ENCODE measurements at places on chromosomes 2 and 18.

DNA sequence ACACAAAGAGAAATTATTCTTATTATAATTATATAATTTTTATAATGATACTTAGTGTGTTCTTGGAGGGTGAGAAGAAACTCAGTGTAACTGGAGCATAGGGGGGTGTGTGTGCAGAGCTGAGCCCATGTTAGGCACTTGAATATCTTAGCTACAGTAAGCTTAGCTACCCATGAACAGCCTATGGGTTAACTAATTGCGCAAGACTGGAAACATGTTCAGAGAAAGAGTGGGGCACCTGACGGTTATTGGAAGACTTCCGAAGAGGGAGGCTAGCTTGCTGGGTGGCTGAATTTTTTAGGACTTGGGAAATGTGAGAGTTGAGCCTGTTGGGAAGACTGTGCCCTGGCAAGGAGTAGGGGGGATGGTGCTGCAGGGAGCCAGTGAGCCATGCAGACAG is 229.2 kb downstream of the SLC4A3 start:
- DNase-seq, result no peak

DNA sequence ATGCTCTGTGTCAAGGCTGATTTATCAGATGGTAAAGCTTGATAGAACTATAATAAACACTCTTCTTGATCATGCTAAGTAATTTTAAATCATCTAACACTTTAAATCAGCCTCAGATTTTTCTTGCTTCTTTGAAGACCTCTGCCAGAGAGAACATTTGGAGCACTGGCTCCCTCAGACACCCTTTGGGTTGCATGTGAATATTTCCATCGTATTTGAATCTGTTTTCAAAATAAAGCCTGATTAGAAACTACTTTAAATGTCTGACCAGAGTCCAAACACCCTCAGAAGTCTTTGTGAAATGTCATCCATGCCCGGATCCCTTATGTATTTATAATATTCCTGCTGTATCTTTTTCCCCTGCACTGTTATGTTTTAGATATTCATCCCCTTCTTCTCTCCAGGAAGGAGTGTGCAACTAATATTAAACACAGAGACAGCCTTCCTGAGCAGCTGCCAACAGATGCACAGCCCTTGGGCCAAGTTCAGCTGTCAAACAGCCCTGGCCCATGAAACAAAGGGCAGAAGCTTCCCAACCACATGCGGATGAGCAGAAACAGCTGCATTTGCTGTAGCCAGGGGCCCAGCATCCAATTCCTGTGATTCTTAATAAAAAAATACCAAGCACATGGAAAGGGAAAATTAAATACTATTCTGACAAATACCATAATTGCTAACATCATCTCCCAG is 46.5 kb downstream of the DPP10 start:
- DNase-seq, result no peak

DNA sequence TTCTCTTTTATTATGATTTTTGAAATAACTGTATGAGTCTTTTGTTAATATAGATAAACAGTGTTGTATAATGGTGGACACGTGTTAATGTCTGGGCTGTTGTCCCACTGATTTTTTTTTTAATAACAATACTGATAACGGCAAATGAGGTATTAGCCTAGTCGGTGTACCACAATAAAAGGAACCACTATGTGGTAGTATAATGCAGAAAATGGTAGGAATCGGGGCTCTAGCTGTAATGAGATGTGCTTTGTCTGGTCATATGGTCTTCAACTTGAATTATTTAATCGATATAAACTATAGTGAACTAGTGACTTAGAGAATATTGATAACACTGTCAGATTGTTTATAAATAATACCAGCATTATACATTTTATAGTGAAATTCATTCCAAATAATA is 517.9 kb upstream of the SPHKAP start:
- no peak for DNase-seq

- no peak for DNase-seq
Measured at GRCh38 chr2:79850912-79851311, 338.1 kb downstream of the CTNNA2 start.

- DNase-seq, result no peak
Measured at GRCh38 chr2:120578576-120579352, 156.9 kb upstream of the GLI2 start.

DNA sequence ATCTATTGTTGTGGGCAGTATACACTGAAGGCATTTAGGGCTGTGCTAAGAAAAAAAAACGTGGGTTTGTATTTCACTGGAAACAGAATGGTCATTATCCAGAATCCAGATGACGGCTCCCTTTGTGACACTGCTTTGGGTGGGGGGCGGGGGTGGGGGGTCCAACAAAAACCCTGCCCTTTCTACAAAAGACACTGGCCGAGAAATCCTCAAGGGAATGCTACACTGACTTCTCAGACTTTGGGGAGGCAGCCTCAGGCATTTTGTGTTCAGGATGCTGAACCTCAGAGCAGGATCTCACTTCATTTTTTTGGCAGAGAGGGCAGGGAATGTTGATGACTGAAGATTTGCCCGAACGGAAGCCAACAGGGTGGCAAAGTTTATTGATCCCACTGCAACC is 417.1 kb downstream of the HRH4 start:
- DNase-seq, result no peak

DNA sequence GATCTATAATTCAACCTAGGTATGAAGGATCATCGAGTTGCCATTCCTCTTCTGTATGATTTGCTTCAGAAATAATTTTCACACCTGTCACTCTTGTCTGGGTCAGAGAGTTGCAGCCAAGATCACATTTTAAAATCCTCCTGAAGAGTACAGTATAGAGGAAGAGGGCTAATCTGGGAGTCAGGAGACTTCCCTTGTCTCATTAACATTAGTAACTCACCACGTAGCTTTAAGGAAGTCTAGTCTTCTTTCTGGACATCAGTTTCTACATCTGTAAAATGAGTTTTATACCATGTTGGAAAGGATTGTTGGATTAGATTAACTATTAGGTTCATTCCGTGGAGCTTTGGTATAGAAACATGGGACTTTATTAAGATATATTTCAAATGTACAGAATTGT is 109.4 kb downstream of the TDRD15 start:
- DNase-seq, result no peak

DNA sequence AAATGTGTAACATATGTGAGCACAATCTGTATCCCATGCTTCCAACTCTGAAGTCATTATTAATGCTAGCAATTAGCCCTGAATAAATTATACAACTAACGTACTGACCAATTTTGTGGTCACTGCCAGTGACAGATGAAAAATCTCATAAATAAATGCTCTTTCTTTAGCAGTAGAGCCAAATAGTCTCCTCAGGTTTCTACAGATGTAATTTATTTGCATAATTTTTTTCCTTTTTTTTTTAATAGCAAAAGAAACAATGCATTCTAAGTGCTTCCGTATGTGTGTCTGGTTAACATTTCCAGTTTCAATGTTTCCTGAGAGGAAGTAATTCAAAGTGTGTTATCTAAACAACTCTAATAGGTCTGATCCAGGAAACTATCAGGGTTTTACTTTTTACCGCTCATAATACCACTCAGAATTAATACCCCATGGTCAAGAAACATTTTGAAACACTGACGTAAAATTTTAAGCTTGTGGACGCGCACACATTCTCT is 108.4 kb downstream of the MEP1B start:
- no peak for DNase-seq

- no peak for DNase-seq
Measured at GRCh38 chr2:168683996-168684395, 118.4 kb upstream of the NOSTRIN start.

- no peak for DNase-seq
Measured at GRCh38 chr2:231332872-231333500, 62.5 kb upstream of the B3GNT7 start.

DNA sequence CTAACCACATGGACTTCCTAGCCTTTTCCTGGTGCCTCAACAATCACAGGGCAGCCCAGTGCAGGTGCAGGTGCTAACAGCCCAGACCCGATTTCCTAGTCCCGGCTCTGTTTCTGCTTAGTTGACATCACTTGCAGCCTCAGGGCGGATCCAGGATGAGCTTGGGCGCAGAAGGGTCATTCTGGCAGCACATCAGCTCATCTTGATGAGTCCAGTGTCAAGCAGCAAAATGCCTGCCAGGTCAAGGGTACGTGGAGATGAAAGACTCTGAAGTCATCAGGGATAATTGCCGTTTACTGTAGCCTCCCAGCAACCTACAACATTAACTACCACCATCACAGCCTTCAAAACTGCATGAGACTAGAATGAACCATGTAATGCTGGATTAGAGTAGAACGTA is 39.4 kb upstream of the EFHD1 start:
- no peak for DNase-seq

GRCh38 chr2:233676046-233676445 is 4.3 kb downstream of the UGT1A9 start:
- no peak for DNase-seq

- no peak for DNase-seq
Measured at GRCh38 chr18:64718808-64719207, 569.9 kb upstream of the LINC00305 start.

- no peak for DNase-seq
Measured at GRCh38 chr2:202693503-202693902, 58.7 kb downstream of the FAM117B start.

DNA sequence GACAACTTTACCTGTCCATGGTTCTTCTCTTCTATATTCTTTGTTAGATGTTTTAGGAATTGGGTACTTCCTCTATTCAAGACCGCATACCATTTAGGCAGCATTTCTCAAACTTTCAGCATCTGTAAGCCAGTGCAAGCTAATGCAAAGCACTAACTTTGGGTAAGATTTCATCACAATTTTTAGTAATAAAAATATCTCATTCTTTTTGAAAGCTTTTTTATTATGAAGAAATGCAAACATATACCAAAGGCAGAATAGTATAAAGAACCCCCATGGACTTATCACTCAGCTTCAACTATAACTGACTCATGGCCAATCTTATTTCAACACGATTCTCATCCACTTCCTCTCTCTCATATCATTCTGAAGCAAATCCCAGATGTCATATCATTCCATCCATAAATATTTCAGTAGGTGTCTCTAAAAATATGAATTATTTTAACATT is 32.9 kb downstream of the INO80C start:
- no peak for DNase-seq

GRCh38 chr18:74336656-74337055 is 21.0 kb downstream of the C18orf63 start:
- no peak for DNase-seq

DNA sequence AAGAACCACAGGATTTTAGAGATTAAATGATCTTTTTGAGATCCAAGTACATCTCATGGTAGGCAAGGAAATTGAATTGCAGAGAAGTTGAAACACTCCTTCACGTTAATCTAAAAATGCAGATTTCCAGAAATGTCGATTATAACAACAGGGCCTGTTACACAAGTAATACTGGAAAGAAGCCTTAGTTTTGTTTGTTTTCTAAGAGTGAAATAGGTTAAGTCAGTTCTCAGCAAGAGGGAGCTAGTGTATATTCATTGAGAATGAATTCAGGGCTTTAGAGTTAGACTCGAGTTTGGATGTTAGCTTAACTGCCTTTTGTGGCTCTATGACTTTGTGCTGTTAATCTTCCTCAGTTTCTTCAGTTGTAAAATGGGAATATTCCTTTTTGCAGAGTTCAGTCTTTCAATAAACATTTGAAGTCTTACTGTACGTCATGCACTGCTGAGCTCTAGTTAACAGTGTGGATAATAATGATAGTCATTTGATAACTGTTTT is 926 bp downstream of the NDUFV2 start:
- peak; percentile 49 for DNase-seq

GRCh38 chr2:213042262-213042661 is 109.2 kb downstream of the IKZF2 start:
- DNase-seq, result no peak

GRCh38 chr2:160993654-160994061 is 166.6 kb upstream of the TANK start:
- no peak for DNase-seq

DNA sequence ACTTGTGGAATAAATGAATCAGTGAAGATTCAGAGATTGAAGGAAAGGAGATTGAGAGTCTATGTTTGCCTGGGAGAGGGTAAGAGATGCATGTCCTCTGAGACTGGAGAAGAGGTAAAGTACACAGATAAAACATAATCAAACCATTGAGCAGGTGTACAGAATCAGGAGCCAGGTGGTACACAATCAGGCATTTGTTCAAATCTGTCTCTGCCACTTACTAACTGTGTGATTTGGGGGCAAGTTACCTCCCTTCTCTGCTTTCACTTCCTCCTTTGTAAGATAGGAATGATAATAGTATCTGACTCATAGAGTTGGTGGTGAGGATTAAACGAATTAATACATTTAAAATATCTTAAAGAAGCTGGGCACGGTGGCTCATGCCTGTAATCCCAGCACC is 94.0 kb downstream of the CDK15 start:
- peak; percentile 14 for DNase-seq

- DNase-seq, result peak; percentile 60
Measured at GRCh38 chr18:49169037-49169521, 218.3 kb upstream of the SMAD7 start.

DNA sequence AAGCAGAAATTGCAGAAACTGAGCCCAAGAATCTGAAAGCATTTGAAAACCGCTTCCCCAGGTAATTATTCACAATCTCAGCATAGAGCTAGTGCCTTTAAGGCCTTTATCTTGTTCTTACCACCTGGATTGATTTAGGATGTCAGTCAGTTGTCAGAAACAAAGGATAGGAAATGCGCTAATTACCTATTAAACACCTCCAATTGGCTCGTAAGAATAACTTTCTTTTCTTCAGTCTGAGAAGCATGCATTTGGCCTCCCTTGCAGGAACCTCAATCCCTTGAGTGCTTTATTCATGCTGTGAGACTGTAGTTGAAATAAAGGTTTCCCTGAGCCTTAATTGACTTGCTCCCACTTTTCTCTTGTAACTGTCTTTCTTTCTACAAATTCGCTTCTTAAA is 400.3 kb upstream of the LRATD1 start:
- DNase-seq, result no peak

GRCh38 chr18:35343488-35343935 is 708 bp downstream of the ZNF24 start:
- DNase-seq, result no peak

- DNase-seq, result no peak
Measured at GRCh38 chr2:153134725-153135124, 343.8 kb downstream of the RPRM start.

- DNase-seq, result peak; percentile 4
Measured at GRCh38 chr2:233692648-233693047, at the start of gene UGT1A6. Gene UGT1A6, plus strand, starts transcription at chr2:233692890. Its CDS starts 115 bp downstream, at chr2:233693005.

DNA sequence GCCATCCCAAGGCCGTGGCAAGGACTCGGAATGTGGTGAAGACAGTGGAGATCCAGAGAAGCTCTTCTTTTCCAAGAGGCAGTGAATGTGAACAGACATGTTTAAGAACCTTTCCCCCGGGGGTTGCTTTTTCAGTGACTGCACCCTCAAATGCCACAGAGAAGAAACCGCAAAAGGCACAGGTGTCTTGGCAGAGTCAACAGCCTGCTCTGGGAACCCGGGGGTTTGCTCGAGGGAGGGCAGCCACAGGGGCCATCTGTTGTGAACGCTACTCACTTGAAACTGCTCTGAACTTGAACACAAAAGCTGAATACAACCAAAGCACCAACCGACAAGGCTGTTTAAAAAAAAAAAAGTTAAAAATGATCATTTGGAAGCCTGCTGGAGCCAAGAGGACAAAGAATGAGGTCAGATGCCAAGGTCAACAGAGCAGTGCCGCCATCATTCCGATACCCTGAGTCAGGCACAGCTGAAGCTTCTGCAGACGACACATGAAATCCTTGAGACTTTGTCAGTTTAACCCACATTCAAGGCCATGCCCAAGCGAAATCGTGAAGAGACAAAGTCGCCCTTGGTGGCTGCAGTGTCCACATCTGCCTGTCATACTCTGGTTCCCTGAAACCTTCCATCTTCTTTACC is 47.4 kb downstream of the PSMG2 start:
- no peak for DNase-seq

Measured in DMS53 (cell line).